NCI-H2029 treated with DMSO at 0.1 percent for 48 hours (cell line): ENCODE measurements at places on chromosomes 5 and 9.

- DNase-seq, result peak; percentile 16
Observed at GRCh38 chr9:114053246-114054005, 24.7 kb downstream of the AMBP start.

DNA sequence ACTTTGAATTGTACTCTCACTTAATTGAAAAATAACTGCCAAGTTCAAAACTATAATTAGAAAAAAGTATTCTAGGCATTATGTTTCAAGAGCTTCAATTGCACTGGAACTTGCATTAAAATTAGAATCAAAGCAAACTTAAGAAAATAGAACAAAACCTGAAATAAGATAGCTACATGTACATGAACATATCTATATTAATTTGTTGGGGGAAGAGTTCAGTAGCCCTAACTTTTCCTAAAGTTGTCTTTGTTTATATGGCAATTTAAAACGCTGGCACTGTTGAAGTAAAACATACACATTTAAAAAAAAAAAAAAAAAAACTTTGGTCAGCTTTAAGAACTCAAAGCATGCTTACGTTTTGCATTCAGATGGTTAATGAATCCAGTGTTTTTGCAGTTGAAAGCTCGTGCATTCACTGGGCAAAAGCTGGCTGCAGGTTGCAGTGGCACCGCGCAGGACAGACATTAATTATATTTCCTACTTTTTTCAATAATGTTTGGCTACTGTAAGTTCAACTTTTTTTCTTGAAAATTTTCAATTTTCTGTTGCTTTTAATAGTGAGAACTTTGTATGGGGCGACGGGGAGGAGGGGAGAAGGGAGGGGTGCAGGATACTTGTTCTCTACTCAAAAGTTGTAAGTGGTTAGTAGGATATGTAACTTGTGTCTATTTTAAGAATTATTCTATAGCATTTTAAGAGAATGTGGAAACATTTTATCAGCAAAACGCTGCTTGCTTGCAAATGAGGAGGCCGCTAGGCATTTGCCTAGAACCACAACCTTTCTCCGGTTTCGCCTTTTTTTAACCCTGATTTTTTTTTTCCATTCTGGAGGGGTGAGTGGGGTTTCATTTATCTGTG lies 3.9 kb downstream of the NR2F1 start:
- no peak for DNase-seq

DNA sequence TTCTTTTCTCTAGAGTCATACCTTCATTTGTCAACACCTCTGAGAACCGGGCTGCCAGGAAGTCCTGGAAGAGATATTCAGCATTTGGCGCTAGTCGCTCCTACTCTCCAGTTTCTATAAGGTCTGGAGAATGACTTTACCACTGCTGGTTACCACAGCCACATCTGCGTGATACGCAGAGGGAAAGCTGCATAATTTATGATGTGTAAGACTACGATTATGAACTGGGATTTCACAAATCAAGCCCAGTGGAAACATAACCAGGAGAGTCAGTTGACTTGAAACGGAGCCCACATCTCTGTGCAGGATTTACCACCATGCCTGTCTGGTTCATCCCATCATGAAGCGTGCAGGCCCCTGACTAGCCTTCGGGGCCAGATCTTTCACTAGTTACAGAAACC lies 72.6 kb downstream of the FGF1 start:
- no peak for DNase-seq

- DNase-seq, result no peak
Observed at GRCh38 chr5:124895236-124895635, 148.8 kb upstream of the ZNF608 start.

DNA sequence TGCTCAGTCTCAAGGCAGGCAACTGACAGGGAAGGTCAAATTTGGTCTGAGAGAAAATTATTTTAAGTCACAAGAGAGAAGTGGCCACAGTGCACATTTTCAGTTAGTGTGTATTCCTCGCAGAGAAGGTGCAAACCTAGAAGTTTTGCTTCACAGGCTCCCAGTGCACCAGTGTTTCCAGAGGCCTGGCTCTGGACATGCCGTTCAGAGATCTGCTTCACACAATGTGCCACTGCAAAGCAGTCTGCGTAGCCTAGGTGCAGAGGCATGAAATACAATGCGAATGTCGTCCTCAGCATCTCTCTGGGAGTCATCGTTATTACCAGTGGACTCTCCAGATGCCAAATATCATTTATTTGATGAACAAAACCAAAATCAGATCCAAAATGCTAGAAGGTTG lies 147.8 kb downstream of the MAPKAP1 start:
- DNase-seq, result no peak

DNA sequence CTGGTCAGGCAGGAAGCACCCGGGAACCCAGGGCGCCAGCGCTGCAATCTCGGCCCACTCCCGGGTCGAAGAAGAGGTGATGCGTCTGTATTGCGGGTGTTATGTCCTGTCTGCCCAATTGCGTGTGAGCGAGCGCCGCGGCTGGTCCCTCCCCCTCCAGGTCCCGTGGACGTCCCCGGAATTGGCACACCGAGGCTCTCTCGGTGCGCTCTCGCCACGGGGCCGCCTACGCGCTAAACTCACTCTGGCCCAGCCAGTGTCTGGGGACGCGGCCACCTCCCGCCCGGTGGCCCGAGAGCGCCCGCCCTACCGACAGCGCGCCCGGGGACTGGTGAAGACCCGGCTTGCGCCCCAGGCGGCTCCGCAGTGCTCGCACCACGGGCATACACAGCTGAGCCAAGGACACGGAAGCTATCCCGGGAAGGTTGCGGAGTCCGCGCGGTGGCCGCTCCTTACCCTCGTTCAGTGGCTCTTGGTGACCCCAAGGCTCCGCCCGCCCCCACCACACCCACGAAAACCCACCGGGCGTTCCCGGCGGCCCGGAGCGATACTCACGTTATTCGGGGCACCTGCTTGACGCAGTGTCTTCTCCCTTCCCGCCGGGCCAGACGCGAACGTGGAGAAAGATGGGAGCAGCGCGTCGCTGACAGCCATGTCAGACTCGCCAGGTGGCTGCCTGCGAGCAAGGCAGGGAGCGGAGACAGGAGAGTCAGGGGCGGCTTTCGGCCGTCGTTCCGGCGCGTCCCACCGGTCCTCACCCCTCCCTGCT lies 1.0 kb downstream of the KLF4 start:
- DNase-seq, result no peak

DNA sequence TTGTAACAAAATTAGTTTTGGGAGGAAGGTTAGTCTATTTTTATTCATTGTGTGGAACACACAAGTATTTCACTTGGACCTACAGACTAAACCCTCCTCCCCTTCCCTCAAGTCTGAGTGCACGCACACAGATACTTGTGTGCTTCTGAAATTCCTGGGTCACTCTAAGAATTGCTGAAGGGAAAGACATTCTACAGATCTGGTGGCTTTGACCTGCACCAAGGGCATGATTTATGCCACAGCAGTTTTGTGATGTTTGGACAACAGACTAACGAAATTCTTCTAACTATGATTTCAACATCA lies 150.5 kb downstream of the ARL15 start:
- DNase-seq, result no peak

DNA sequence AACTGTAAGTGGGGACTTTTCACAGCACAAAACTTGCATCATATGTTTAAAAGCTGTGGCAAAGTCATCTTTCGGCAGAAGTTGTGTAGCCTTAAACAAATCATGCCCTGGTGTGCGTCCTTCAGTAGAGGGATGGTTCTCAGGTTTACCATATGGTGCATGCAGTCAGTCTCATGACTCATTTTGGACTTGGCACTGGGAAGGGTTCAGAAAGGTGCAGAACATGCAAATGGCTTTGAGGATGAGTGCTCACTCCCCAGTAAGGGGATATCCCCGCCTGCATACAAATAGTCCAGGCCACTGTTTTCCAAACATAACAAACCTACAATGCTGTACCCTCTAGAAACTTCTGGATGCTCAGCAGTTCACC lies 260.3 kb downstream of the NDUFS4 start:
- DNase-seq, result no peak

DNA sequence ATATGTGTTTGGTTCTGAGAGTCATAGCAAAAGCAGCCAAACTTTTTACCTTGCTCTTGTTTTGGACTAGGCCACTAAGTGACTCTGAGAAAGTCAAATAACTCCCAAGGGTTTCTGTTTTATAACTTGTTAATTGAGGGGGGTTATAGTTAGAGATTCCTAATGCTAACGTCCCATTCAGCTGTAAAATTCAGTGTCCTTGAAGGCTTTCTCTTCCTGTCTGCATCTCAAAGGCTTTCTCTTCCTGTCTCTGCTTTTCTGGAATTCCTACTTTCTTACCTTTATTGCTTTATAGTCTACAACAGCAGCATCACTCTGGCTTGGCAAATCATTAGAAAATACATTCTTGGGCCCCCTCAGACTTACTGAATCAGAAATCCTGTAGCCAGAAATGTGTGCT lies 479.5 kb upstream of the SEMA6A start:
- no peak for DNase-seq

- DNase-seq, result no peak
Observed at GRCh38 chr5:93151121-93151520, 429.9 kb downstream of the NR2F1-AS1 start.

DNA sequence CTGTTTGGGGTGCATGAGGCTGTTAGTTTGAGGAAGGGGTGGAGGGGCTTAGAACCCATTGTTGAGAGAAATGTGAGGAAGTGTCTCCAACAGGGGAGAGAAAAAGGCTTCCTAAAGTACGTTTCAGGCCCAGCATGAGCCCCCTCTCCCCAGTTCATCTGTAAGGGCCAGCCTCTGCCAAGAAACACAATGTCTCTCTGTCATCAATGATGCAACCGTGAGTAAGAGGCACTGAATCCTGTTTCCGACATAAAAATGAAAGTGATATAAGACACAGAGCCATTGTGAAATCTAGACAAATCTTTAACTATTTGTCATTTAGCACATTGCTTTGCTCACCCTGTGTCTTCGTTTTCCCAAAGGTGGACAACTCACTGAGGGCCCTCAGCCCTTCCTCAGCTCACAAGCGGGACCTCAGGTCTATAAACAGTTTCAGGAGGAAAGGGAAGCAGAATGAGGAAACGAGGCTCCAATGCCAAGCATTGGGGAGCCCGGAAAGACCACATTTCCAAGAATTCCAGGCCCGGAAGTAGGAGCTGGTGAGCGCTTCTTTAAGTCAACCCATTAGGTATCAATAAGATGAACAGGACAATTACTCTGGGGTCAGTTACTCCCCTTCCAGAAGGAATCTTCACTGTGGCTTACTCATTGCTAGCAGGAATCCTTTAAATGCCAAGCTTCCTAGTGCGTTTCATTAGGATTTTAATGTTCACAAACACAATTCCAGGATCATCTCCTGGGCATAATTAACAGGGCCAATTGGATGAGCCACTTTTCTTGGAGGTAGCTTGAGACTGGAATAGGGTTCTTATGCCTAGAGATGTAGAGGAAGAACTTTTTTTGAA lies 59.0 kb upstream of the KLF4 start:
- no peak for DNase-seq

GRCh38 chr5:179409806-179410205 lies 64.5 kb upstream of the ADAMTS2 start:
- DNase-seq, result no peak

DNA sequence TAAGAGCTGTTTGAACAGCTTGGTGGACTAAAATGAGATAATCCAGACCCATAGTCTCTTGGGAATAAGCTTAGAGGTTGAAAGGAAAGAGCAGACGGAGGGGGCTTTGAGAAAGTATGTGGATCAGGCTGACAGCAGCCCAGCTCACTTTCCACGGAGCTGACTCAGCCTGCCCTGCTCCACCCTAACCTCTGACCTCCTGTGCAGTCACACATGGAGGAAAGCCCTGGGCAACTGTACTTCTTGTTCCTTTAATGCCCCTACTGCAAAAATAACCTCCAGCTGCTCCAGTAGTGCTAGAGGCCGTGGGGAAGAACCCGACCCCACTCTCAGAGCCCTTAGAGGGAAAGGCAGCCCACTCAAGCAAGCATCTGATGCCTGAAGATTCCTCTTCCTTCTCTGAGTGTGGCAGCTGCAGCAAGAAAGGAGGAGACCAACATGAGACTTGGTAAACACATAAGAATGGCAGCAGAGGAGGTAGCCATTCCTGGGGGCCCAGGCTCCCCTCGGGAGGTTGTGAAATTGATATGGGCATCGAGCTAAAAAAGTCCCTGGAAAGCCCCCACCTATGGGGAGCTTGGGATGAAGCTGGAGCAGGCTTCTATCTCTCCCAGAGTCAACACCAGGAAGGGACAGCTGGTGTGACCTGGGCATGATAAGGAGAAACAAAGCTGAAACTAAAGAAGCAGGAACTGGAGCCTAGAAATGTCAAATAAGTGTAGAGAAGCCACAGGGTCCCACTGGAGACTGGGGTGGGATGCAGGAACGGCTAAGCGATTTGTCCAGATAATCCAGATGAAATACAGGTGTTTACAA lies 204.3 kb downstream of the PIK3R1 start:
- no peak for DNase-seq

- DNase-seq, result no peak
Observed at GRCh38 chr5:157820593-157821252, 38.2 kb downstream of the CLINT1 start.

DNA sequence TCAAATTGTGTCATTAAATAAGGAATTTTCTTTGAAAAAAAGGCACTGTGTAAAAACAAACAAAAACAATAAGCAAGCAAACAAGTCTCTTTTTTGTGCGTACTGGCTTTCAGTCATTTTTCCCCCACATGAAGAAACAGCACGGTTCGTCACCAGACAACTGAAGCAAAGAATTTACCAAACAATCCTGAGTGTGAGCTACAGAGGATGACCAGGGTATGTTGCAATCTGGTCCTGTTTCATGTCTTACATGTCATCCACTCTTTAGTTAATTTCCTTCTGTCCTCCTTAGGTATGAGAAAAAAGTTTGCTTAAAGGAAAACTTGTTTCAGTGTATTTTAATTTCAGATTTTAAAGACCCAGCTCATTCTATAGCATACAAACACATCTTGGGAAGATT lies 1080.7 kb upstream of the NUDT12 start:
- no peak for DNase-seq

- DNase-seq, result no peak
Observed at GRCh38 chr9:13387734-13388067, 108.2 kb upstream of the MPDZ start.

DNA sequence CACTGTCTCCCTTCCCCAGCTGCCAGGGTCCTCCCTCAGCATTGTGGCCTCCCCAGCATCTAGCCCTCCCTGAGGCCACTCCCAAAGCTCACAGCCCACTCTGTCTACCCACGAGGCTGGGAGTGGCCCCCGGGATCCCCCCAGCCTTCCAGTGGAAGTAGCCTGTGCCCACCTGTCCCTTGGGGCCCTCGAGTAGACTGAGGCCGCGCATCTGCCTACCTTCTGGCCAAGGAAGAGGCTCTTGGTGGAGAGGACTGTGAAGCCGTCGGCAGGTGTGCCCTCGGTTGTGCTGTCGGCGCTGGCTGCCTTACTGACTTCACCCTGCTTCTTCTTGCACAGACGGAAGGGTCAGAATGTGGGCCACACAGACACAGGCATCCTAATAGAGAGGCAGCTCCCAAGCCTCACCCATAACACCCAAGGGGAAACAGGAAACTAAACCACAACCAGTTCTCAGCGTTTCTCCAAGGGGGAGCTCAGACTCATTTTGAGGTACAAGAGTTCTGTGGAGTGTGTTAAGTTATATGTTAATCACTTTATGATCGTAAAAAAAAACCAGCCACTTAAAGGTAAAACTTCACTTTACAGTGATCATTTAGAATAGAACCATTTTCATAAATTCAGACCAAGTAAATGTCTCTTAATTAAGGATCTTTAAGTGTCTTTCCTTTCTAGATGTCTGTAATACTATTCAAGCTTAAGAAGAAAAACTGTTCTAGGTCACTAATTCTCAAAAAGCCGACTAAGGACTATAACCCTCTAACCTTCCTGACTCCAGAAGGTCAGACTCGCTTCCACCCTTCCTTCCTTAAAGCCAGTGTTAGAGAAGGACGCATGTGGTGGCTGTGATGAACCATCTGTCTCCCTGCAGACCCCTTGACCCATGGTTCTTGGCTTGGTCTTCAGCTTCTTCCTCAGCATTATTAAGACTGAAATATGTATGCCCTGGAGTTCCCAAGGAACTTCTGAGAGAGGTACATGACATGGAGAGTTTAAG lies 38.5 kb downstream of the MACROH2A1 start:
- DNase-seq, result no peak

GRCh38 chr5:60545551-60545950 lies 154.4 kb downstream of the DEPDC1B start:
- no peak for DNase-seq
